ENCODE measurements at places on chromosomes 4 and X. TPM values are rescaled to one million over a fixed set of nuclear protein-coding genes. Genes with fewer than 3 reads are reported as not detected.

DNA sequence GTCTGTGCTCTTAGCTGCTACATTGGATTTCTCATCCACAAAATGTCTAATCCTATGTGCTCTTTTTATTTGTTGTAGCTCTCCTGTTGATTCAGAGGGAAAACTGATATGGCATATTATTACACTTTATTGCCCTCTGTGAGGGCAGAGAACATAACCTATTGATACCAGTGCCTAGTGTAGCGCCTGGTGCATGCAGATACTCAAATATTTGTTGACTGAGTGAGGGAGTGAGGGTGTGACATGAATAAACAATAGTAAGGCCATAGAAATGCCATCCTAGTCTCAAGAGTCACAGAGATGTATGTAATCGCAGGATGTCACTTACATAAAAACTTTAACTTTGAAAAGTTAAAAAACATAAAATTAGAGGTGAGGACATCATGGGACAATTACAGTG lies 159.1 kb downstream of the SHROOM3 start:
- no peak for DNase-seq

GRCh38 chr4:102789317-102789717 lies 28.5 kb upstream of the MANBA start:
- no peak for DNase-seq

ZNF157 gene
- 1.4 TPM for total RNA-seq

GRCh38 chrX:85992811-85993229 lies 54.5 kb downstream of the CHM start:
- no peak for DNase-seq

EGFL6 gene
- total RNA-seq, result not detected

DNA sequence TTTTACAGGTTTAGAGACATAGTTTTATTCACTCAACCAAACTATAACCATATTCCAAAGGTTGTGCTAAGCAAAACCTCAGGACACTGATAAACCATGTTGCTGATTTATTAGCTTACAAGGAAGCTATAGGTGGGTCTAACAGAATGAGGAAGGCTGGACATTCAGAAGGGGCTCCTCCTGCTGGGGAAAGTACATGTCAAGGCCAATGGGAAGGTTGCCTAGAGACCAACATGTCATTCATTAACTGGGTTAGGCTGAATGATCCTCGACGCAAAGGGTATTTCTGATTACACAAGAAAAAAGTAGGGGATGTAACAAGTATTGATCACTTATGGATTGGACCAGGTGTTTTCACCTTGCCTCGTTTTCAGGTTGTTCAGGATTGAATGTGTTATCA lies 30.3 kb downstream of the SLC10A6 start:
- no peak for DNase-seq

GRCh38 chrX:136203438-136203837 lies 47.8 kb downstream of the MAP7D3 start:
- no peak for DNase-seq

- no peak for DNase-seq
Measured at GRCh38 chr4:88526221-88526815, 2.7 kb upstream of the PYURF start.

DNA sequence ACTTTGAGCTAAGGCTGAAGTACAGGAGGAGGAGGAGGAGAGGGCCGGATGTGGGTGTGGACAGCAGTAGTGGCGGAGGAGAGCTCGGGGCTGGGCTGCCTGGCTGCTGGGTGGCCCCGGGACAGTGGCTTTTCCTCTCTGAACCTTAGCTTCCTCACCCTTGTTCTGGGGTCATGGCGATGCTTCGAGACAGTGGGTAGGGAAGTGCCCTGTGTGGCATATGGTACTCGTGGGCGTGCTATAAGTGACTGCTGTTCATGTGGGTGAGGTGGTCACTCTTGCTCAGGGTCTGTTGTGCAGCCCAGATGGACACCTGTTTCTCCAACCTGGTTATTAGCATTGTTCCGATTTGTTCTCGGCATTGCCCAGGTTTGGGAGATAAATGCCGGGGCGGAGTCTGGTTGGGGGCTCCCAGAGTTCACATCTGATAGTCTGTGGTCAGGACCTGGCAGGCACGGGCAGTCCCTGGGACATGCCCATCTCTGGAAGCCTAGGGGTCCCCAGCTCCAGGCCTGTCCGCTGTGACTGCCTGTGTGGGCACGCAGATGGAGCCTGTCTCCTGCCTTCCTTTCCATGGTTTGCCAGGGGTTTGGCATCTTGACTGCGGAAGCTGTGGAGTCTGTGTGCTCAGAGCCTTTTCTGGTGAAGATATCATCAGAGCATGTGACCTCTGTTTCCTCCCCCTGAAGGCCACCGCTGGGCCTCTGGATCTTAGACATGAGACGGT lies 4.9 kb upstream of the CPZ start:
- no peak for DNase-seq

DNA sequence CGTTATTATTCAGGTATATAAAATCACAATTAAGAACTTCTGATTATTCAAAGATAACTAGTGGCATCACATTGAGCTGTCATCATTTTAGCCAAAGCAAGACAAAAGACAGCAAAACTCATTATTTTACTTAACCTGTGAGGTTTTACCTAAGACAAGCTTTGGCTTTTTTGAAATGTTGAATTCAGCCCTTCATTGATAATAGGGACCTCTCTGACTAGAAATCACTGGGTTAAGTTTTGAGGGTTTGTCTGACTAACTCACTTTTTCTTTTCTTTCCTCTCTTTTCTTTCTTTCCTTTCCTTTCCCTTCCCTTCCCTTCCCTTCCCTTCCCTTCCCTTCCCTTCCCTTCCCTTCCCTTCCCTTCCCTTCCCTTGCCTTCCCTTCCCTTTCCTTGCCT lies 244.2 kb downstream of the GRXCR1 start:
- DNase-seq, result no peak

- no peak for DNase-seq
Measured at GRCh38 chr4:54541426-54542118, 116.2 kb upstream of the KIT start.
